ENCODE measurements at places on chromosomes 16 and 17.

DNA sequence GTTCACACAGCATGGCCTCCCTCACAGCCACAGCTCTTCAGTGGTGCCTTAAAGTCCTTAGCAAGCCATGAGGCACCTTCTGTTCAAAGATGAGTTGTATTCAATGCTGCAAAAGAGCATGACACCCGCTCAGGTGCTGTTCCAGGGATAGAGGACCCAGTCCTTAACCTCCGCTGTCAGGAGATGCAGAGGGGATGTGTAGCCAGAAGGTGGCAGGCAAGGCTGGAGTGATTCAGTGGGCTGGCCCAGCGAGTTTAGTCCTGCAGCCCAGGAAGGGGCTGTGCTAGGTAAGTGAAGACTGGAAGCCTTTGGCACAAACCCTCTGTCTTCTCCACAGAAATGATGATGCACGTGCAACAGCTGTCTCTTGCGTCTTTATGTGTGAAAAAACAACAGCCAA, 25.0 kb upstream of the ADAM11 start:
- no peak for DNase-seq

DNA sequence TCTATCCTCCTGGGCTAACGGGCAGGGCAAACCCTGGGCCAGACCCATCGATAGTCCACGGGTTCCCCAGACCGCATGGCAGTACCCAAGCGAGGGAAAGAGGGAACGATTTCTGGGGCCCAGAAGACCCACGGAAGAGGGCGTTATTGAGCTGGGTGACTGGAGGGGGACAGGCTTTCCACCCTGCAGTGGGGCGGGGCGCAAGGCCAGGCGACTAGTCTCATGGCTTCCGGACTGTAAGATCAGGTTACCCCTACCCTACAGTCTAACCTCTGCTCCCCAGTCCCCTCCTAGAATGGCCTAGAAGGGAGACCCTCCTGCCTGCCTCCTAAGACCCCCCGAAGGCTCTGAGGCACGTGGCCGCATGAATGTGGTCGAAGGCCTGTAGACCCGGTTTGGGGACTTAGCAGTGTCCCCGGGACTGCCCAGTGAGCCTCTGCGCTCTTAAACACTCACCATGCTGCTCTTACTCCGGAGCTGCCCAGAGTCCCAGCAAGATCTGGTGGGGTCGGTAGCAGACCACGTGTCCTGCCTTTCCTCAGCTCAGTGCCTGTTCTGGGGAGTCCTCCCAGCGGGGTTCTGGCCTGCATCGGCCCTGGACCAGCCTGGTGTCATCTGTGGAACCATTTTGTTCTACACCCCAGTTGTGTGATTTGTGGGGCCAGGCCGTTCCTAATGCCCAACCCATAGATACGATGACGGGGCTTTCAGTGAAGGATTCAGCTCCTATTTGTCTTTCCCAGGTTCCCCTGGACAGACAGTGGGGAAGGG, 13.2 kb upstream of the AURKB start:
- peak; percentile 55 for DNase-seq

- no peak for DNase-seq
These were observed 24.1 kb downstream of the BAHCC1 start for GRCh38 chr17:81419319-81419885.

GRCh38 chr16:2276368-2277195, 8.7 kb upstream of the RNPS1 start:
- DNase-seq = no peak

DNA sequence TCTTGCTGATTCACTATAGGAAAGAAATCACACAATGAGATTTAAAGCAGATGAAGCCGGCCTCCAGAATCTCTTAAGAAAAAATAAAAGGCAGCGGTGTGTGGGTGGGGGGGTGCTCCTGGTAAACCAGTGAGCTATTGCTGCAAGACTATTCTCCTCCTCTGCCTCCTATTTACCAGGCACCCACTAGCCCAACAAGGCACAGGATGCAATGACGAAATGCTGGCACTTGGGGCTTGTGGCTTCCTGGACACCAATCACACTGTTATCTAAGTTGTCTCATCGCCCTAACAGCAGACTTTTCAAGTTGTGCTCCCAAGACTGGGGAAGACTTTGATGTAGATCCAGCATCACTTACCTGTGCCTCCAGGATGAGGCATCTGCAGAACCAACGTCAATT, 50.2 kb upstream of the NDRG4 start:
- no peak for DNase-seq

GRCh38 chr17:61560071-61560470, 30.9 kb downstream of the NACA2 start:
- no peak for DNase-seq

- no peak for DNase-seq
These were observed 29.0 kb downstream of the ZC3H18 start for GRCh38 chr16:88599092-88599733.

GRCh38 chr16:69283851-69284250, 27.3 kb upstream of the VPS4A start:
- DNase-seq = no peak

- DNase-seq = no peak
These were observed 26.6 kb upstream of the NLRP1 start for GRCh38 chr17:5610956-5611355.

DNA sequence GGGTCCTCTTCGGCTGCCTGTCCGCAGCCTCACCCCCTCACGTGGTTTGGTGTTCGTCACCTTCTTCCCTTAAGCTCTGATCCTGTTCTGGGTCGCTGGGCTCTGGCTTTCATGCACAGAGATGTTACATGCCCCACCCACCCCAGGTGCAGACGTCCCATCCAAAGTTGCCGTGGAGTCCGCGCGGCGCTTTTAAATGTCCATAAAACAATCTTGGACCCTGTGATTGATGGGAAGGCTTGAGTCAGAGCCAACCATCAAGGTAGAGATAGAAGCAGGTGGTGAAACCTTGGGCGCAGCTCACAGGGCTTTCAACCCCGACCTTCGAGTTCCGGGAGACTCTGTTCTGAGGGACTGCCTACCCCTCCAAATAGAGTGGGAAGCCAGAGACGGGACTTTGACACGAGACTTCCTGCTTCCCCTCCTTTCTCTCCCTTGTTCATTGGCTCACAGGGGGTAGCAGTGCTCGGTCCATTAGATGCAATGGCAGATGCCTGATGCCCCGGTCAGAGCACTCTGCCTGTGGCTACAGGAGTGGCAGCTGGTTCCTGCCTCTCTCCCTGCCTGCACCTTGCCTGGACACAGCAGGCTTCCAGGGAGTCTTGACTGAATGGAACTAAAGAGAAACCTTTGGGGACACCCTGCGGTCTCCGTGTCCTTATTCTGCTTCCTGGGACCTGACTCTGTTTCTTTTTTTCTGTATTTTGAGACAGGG, 4.0 kb downstream of the ENGASE start:
- no peak for DNase-seq

- no peak for DNase-seq
These were observed 9.6 kb downstream of the HIC1 start for GRCh38 chr17:2064520-2064971.

DNA sequence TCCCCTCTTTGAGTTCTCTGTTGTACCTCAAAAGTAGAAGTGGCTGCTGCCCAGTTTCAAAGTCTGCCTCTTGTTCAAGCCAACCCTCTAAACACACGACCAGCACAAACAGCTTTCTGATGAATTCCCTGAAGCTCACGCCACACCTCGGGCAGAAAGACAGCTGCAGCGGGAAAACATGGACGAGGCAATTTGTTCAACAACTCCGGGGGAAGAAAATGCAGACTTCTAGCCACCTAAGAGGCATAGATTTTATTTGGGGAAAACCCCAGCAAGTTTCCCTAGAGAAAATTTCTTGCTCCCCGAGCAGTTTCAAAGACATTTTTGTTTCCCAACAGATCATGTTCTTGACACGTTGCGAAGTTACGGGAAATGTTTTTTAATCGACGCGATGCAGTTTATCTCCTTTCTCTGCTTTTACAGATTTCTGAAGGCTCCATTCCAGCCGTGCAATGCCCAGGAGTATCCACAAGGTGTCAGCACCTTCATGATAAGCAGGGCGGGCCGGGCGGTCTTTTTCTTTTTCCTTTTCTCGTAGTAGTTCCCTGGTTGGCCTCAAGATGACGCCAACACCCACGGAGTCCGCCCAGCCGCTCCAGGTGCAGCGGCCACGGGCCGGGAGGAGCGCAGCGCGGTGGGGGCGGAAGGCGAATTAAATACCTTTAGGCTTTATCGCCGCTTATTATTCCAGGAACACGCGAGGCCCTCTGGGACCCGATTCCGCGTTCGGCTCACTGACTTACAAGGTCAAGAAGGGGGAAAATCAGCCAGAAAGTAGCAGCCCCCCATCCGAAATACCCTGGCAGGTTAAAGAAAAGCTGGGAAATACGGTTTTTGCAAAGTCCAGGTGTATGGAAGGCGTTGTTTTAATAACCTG, 2.9 kb upstream of the FOXC2 start:
- DNase-seq = peak; percentile 80

DNA sequence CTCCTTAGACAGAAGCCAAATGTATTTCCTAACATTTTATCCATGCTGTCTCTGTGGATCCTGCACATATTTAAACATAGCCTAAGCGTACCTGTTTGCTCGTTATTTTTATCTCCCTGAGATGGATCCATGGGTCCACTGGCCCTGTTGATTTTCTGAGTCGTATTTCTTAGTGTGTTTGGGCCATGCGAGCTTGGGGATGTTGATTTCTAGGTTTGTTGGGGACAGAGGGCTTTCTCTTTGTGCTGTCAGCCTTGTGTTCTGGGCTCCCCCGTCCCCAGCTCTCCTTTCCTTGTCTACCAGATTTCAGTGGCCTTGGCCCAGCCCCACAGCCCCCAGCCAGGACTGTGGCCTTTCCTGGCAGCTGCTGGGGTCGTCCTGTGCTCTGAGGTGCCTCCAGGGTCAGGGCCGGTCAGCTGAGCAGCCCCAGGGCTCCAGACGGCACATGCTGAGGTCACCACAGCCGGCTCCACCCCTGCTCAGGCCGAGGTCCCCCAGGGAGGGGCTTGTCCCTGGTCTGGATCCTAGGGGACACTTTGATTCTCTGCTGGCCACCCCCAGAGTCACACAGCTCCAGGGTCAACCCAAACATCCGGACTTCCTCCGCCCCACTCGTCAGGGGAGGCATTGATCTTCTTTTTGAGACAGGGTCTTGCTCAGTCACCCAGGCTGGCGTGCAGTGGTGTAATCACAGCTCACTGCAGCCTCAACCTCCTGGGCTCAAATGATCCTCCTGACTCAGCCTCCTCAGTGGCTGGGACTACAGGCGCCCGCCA, 4.4 kb downstream of the SSTR5 start:
- DNase-seq = no peak

- DNase-seq = no peak
These were observed 17.2 kb downstream of the NDE1 start for GRCh38 chr16:15667091-15667742.

DNA sequence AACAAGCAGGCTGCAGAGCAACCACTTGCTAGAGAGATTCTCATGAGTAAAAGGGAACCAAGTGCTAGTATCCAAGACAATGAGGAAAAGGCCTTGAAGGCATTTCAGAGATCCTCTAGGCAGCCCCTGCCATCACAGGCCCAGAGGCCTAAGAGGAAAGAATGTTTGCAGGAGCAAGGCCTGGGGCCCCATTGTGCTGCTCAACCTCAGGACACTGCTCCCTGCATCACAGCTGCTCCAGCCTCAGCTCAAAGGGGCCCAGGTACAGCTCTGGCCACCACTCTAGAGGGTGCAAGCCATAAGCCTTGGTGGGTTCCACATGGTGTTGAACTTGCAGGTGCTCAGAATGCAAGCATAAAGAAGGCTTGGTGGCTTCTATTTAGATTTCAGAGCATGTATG, 243.0 kb upstream of the RPL38 start:
- DNase-seq = no peak

DNA sequence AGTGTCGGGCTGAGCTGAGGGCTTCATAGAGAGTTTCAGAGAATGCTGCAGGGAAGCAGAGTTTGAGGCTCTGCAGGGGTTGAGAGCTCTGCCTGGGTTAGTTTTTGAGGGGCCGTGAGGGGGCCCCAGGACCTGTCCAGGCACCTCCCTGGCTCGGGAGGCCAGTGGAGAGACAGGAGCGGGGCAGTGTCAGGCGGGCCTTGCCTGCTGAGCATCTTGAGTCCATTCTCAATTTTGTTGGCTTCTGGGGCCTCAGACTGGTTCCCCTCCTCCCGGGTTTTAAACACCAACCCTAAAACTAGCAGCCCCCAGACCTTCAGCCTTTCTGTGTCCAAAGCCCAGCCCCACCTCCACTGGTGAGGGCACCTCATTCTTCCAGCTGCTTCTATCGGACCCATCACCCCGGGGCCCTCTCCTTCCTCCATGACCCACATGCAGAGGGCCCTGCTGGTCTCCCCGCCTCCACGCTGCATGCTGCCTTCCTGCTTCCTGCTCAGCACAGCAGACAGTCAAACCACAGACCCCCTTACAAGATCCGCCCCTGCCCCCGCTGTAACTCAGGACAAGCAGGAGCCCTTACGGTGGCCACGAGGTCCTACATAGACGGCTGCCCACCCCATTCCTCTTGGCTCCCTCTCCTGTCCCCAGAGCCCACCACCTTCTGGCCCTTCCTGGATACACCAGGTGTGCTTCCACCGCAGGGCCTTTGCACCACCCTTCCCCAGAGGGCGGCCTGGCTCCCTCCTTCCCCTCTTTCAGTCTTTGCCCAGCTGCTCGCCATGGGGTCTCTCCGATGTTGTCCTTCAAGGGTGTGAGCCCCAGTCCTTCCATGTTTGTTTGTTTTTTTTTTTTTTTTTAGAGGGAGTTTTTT, 3.8 kb downstream of the RNF213 start:
- DNase-seq = no peak

GRCh38 chr17:66582373-66583111, 252.4 kb upstream of the CACNG5 start:
- no peak for DNase-seq

DNA sequence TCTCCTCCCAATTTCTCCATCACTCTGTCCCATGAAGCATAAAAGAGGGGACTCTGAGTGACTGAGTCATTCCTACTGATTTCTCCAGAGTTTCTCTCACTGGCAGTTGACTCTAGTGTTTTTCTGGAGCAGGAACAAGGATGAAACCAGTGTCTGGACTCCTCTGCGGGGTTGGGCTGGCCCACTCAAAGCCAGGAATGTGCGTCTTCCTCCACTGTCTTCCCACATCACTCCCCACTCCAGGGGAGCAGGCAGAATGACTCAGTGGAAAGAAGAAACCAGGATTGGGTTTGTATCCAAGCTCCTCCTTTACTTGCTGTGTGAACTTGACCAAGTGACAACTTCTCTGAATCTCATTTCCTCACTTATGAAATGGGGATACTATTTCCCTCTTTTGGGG, 497.5 kb upstream of the SALL1 start:
- no peak for DNase-seq
